ENCODE measurements at places on chromosomes 7 and 10.

DNA sequence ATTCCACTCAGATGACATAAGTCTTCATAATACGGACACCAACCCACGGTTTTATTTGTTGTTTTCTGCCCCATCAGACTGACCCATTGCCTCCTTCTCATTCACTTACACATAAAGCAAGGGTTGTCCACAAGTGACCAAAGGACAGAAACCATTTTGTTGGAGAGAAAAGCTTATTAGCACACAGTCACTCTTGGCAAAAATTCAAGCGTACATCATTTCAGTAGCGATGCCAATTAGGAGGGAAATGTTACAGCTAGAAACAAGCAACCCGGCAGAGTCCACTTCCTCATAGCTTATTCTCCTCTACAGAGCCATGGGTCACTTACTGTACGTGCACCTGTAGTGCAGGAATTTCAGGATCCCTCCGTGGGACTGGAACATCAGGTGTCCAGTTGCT is 23.0 kb downstream of the ABLIM1 start:
- no peak for DNase-seq

DNA sequence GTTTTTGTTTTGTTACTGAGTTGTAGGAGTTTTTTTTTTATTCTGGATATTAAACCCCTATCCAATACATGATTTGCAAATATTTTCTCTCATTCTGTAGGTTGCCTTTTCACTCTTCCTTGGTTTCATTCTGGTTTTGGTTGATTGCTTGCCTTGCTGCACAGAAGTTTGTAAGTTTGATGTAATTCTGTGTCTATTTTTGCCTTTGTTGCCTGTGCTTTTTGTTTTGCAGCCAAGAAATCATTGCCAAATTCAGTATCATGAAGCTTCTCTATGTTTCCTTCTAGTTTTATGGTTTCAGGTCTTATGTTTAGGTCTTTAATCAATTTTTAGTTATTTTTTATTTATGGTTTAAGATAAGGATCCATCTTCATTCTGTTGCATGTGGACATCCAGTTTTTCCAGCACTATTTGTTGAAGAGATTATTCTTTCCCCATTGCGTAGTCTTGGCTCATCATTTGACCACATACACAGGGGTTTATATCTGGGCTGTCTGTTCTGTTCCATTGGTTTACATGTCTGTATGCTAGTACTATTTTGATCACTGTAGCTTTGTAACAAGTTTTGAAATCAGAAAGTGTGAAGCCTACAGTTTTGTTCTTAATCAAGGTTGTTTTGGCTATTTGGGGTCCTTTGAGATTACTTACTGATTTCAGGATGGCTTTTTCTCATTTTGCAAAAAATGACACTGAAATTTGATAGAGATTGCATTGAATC is 26.4 kb downstream of the BMPR1A start:
- DNase-seq: no peak

GRCh38 chr10:2256241-2256640 is 518.9 kb upstream of the ADARB2 start:
- no peak for DNase-seq

DNA sequence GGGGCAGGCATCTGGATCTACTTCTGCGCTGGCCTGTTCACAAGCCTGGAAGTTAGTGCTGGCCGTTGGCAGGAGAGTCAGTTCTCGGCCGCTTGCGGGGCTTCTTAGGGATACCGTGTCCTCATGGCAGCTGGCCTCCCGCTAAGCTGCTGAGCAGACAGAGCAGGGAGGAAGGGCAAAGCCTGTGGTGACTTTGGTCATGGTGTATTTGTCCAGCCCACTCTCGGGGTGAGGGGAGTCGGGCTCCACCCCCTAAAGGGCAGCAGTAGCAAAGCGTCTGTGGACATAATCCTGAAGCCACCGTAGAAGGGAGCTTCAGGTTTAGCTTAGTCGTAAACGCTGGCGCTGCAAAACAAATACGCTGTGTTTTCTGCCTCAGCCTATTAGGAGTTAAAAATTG is 12.2 kb downstream of the UBE3C start:
- DNase-seq: no peak

DNA sequence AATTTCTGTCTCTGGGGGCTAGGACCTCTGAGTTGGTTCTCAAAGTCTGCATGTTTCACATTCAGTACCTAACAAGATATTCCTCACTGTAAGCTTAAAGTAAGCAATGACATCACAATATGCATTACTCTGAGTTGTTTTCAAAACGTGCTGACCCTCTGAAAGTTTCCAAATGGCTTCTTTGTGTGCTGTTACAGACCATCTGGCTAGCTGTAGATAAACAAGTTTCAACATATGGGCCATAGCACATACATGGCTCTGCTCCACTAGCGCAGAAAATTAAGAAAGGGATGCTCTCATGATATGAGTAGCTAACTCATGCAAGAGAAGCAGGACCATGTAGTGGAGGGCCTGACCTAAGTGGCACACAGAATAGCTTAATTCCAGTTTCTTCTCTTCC is 119.0 kb downstream of the HTR7 start:
- DNase-seq: no peak

GRCh38 chr7:69840248-69840647 is 242.0 kb downstream of the AUTS2 start:
- no peak for DNase-seq

GRCh38 chr7:158257001-158257400 is 330.6 kb downstream of the PTPRN2 start:
- no peak for DNase-seq

DNA sequence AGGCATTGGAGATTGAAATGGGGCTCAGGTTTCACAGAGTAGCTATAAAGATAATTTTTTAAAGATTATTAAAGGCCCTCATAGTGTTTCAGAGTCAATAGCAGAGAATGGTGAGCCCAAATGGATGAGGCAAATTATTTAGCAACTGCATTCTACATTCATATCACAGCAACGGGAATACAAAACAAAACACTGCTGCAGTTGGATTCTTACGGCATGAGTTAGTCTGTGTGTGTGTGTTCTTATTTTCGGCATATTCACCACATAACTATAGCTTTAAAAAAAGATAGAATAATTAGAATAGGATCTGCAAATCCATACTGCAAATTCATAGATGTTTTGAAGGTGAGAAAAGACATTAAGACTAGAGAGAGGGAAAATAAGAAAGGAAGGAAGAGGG is 66.0 kb downstream of the SUGCT start:
- no peak for DNase-seq

- DNase-seq: no peak
Observed at GRCh38 chr10:26199841-26200240, 16.7 kb upstream of the GAD2 start.

DNA sequence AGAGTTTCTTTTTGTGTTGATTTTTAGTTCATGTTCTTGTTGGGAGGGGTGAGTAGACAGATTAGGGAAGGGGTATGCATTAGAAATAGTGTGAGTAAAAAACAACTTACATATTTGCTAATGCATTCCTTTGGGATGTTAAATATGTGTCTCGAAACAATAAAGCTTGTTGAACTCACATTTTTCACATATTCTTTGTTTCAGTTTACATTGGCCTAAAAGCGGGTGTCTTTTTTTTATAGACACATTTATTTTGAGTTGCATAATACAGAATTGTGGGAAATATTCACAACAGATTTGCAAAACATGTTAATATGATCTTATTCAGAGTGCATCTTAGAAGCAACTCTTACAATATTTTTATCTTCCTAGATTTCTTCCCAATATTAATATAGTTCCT is 337.5 kb upstream of the CNTNAP2 start:
- DNase-seq: no peak

- no peak for DNase-seq
Observed at GRCh38 chr10:131571346-131571745, 259.8 kb upstream of the TCERG1L start.

GRCh38 chr10:73879296-73880173 is 5.2 kb upstream of the CAMK2G start:
- DNase-seq: peak; percentile 88

DNA sequence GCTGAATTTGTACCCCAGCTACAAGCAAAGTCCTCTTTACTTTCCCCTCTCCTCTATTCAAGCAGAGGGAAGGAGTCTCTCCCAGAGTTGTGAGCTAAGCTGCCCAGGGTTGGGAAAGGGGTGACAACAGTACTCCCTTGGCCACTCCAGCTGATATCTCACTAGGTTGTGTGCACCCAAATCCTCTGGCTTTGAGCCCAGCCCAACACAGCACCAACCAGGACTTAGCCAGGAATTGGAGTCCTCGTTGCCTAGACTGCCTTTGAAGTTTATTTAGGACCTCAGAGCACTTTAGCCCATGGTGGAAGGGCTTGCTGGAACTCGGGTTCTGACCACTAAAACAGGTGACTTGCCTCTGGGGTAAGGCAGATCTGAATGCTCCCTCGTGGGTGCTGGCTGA is 35.7 kb upstream of the DYNC1I1 start:
- no peak for DNase-seq

DNA sequence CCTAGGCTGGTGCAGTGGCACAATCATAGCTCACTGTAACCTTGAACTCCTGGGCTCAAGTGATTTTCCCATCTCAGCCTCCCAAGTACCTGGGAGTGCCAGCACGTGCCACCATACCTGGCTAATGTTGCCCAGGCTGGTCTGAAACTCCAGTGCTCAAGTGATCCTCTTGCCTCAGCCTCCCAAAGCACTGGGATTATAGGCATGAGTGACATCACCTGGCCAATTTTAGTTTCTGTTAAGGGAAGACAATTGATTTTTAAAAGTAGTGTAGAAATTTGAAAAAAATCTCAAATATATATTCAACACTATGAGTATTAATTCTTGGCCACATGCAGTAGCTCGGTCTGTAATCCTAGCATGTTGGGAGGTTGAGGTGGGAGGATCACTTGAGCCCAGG is 121.9 kb upstream of the RHEB start:
- DNase-seq: no peak

DNA sequence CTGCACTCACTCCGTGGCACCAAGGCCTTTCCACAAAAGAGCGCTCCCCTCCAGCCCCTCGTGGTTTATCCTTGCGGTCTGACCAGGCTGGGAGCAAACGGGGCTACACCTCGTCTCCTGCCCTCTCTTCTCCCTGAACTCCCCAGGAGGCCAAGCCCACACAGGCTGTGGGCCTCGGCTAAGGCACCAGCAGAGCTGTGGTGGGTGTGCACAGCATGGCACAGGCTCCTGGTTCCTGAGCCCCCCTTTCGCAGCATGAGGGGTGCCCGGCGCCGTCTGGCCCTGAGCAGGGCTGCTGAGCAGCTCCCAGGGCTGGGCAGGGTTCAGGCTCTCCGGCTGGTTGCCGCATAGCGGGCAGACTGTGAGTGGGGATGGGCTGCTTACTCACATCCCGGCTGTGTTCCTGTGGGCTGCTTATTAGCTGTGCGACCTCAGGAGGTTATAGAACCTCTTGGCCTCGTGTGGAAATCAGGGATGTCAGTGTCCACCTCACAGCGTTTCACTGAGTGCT is 90.4 kb downstream of the ZMIZ1 start:
- DNase-seq: no peak

DNA sequence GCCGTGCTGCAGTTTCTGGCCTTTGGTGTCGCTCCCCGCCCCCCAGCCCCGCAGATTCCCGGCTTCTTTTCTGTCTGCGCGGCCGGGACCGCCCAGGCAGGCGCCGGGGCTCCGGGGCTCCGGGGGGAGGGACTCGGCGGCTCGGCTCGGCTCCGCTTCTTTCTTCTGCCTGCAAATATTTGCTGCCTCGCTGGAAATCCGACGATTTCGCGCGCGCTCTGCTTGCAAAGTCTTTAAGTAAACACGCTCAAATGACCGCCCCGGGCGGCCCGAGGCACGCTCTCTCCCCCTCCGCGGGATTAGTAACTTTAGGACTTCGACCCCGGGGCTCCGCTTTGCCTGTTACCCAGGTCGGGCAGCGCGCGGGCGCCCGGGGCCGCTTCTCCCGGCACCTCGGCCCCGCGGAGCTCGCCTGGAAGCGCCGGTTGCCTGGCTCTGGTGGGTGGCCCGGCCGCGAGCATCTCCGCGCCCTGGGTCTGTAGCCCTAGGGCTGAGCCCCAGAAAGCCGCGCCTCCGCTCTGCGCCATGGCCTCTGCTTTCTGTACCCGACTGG is 3.9 kb upstream of the GATA3 start:
- DNase-seq: peak; percentile 28

GRCh38 chr10:99444383-99445045 is 14.1 kb upstream of the GOT1 start:
- DNase-seq: no peak

DNA sequence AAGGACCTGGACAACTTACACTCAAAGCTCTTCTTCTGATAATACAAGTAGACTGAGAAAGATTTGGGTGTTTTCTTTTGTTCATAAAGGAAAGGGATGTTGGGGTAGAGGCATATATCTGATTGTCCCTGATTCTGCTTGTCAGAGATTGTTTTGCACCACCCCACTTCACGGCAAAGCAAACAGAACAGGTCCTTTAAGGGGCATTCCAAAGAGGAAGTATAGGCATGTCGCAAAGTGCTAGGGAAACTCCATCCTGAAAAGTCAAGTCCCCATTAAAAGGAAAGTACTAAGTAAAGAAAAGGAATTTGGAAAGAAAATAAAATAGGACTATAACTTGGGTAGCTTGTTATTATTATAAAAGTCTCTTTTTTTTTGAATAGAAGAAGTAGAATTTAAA is 233.0 kb downstream of the DNAJB9 start:
- no peak for DNase-seq

DNA sequence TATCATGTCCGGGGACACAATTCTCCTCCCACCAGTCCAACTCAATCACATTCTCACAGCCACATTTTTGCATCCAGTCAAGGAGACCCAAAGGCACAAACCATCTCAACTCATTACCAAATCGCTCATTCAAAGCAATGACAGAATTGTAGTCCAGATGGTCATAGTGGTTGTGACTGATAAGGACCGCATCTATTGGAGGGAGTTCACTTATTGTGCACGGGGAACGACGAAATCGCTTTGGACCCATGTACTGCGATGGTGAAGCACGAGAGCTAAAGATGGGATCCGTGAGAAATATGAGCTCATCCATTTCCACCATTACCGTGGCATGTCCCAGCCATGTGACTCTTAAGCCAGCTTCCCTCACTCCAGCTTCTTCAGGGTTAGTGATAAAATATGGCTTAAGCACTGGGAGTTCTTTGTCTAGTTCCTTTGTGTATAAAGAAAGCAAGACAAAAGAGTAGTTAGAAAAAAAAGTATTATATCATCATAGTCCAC is 29.1 kb downstream of the NAPEPLD start:
- DNase-seq: no peak

DNA sequence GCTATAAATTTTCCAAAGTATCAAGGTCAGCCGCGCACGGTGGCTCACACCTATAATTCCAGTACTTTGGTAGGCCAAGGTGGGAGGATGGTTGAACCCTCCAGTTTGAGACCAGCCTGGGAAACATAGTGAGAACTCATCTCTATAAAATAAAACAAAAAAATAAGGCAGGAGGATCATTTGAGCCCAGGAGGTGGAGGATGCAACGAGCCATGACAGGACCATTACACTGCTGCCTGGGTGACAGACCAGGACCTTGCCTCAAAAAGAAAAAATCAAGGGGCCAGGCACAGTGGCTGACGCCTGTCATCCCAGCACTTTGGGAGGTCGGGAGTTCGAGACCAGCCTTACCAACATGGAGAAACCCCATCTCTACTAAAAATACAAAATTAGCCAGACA is 60.3 kb downstream of the ABI1 start:
- no peak for DNase-seq

Measured in RPMI8226 (cell line).